ENCODE measurements at places on chromosomes 3 and 15. TPM values are rescaled to one million over a fixed set of nuclear protein-coding genes. Genes with fewer than 3 reads are reported as not detected.

The NEK10 gene
- polyA plus RNA-seq: 1.8 TPM

DNA sequence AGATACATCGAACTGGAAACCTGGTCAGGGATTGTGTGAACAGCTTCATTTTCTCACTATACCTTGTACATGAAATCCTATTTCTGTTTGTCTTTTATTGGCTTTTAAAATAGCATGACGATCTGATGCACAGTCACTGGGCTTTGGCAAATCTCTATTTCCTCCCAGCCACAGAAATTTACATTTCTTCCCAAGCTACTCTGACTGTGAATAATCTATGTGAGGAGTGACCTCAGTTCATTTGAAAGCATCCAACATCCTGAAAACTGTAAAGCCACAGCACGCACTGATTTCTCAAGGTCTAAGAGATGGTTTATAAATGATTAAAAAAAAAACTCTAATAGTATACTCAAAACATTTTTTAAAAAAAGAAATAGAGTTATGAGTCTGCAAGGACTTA lies 450.3 kb downstream of the IL5RA start:
- no peak for DNase-seq

- no peak for DNase-seq
Measured at GRCh38 chr15:100515758-100516157, 13.0 kb downstream of the CERS3 start.

GRCh38 chr3:37993820-37994638 lies 3.4 kb downstream of the VILL start:
- no peak for DNase-seq

DNA sequence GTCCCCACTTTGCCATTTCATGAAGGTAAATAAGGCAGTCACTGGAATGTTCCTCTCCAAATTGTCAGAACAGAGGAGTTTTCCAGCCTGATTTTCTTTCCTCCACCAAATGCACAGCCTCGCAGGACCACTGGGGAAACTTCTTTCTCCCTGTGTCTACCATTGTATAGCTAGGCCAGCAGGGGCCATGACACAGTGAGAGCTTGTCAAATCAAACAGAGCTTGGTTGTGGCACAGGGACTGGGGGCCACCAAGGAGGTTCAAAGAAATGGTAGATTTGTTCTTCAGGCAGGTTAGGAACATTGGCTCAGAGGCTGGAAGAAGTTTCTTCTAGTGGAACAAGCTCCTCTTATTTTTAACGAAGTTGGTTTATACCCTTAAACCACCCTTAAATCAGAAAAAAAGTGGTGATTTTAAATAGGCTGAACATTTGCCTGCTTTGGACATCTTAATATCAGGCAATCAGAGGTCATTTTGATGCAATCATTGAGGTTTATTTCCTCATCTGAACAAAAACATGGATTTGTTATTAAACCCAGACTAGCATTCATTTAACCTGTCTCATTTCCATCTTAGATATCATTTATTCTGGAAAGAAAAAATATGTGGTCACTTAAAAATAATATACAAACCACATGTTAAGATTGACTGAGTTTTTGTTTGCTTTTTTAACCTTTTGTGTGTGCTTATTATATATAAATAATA lies 105.6 kb downstream of the GTPBP8 start:
- no peak for DNase-seq

DNA sequence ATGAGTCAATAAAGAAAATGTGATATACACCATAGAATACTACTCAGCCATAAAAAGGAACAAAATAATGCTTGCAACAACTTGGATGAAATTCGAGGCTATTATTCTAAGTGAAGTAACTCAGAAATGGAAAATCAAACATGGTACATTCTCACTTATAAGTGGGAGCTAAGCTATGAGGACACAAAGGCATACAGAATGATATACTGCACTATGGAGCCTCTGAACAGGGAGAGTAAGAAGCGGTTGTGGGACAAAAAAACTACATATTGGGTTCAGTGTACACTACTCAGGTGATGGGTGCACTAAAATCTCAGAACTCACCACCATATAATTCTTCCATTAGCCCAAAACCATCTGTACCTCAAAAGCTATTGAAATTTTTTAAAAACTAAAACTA lies 68.8 kb upstream of the AKAP13 start:
- DNase-seq: no peak

- no peak for DNase-seq
Measured at GRCh38 chr3:6785726-6786125, 75.2 kb upstream of the GRM7 start.

The LEKR1 gene
- polyA plus RNA-seq: 4.1 TPM

DNA sequence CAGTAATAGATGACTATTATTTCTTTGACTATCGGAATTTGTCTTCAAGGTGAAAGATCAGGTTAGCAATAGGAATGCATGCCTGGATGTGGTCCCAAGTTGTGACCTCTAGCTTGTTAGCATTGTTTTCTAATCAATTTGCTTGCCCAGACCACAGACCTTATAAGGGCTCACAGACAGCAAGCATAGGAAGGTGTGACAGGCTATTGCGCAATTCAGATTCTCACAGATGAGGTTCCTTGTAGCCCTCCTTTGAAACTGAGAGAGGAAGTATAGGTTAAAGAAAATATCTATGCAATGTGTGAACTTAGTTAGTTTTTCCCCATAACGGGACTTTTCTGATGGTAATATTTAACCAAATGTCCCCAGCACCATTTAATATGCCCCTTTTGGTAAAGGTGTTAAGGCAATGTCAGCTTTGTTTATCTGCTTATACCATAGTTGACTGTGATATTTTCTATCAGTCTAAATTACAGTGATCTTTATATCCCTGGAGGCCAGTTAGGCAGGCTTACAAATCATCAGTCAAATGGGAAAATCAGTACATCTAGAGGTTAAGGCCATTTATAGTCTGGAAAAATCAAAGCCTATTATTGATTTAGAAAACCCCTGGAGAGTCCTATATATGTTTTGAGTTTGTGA lies 168.1 kb upstream of the MBNL1 start:
- DNase-seq: no peak

DNA sequence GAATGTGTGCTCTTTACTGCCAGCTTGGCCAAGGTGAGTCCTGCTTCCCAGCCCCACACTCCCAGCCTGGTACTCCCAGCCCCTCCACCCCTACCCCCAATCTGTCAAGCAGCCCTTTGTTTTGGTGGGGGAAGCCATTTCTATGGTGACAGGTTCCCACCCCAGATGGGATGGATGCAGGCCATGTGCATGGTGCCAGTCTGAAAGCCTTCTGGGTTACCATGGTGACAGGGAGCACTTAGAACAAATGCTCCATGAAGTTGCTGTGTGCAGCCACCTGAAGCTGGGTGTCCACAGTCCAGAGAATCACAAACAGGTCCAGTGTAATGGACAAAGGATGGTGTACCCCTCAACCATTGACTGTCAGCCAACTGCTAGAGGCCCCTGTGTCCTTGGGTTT lies 19.1 kb upstream of the VILL start:
- no peak for DNase-seq

The HRH1 gene
- 3.3 TPM for polyA plus RNA-seq

The CCDC39 gene
- polyA plus RNA-seq: 3.1 TPM

DNA sequence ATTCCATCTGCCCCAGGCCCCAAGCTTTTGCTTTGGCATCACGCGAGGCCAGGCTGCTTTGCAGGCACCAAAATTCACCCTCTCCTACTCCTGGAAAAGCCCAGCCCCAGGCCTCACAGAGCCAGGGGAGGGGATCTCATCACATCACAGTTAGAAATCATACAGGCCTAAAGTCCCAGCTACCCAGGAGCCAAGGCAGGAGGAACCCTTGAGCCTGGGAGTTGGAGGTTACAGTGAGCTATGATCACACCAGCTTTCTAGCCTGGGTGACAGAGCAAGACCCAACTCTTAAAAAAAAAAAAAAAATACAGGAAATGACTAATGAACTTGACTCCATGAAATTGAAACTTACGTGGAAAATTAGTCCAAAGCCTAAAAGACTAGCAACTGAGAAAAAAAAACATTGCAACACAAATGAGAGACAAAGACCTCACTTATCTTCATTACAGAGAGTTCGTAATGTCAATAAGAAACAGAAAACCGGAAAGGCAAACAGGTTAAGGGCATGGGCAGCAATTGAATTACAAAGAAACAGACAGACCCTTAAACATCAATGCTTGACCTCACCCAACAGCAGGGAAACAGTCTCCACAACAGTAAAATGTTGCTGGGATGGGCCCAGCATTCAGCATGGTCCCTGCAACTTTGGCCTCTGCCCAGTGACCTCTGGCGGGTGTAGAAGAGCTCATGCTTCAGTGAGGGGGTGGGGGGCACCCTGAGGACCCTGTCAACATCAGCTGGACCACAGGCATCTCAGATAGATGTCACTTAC lies 151.5 kb downstream of the LRRK1 start:
- DNase-seq: no peak

DNA sequence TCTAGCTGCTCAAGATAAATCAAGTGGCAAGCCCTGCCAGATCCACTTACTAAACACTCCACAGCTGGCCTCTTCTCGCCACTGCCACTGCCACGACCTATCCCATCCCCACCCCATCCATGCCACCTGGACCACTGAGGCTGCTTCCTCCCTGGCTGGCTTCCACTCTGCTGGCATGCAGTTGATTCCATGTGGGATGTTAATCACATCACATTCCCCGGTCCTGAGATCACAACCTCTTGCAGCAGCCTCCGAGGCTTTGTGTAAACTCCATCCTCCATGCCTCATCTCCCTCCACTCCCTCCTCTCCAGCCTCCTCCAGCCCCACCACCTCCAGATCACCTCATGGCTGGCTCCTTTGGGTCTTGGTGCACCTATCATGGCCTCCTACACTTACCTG lies 7.7 kb downstream of the NCKIPSD start:
- DNase-seq: no peak

DNA sequence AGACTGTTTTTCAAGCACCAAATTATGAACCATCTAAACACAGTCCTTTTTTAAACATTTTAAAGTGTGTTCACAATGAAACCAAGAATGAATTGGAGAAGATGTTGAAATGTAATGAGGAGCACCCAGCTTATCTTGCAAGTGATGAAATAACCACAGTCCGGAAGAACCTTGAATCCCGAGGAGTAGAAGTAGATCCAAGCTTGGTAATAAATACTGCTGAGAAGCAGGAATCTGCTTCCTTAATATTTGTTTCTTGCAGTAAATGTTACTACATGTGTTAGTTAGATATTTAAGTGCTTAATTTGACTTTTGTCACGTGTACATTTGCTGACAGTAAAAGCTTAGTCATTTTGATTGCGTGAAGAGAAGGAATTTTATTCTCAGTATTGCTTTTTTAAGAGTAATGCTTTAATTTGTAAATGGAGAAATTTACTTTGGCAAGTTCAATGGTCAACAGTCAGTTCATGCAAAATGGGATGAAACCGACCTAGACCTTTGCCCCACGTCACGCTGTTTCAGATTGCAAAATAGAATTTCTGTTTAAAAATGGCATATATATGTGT lies 69.8 kb downstream of the OPA1 start:
- DNase-seq: no peak

DNA sequence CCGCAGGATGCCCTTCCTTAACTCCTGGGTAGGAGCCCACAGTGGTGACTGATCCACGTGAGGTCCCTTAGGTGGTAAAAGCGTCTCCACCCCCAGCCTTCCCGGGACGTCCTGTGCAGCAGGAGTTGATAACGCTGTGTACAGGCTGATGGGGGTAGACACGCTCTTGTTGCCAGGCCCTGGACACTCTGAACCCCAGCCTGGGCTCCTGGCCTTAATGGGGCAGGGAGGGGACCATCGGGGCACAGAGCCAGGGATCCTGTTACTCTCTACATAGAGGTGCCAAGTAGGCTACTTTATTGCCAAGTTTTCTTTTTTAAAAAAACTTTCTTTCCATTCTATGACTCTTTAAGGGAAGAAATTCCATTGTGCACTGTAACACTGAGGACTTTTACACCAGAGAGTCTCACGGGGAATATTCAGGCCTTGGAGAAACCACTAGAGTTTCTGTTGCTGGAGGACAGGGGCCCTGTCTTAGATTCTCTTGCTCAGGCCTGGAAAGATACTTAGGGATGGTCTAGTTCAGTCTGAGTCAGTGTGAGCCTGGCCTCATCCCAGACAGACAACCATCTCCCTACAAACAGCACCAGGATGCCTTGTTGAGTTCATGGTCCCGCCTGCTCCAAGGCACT lies 104.3 kb upstream of the RNU6-1 start:
- no peak for DNase-seq

Measured in left renal pelvis (tissue), 4 donors.